ENCODE measurements at places on chromosomes 3 and 15.

GRCh38 chr3:47359323-47359722 is 21.5 kb upstream of the PTPN23 start:
- DNase-seq, result no peak

- no peak for DNase-seq
Measured at GRCh38 chr15:57290187-57290586, 86.1 kb upstream of the CGNL1 start.

- DNase-seq, result no peak
Measured at GRCh38 chr3:31729573-31729972, 196.8 kb downstream of the STT3B start.

DNA sequence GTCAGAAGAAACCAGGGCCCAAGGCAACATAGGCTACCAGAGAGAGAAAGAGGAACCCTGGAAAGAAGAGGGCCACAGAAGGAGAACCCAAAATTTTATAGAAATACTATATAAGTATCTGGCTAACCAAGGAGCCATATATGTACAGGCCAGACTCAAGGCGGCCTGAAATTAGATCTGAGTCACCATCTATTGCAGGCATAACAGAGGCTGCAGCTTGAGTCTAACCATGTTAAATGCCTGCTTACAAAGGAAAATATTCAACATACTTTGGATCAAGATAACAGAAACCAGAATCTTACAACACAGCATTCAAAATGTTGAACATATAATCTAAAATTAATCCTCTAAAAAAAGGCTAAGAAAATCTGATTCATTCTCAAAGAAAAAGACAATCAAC is 23.1 kb downstream of the IGSF11 start:
- no peak for DNase-seq

GRCh38 chr3:12197475-12197874 is 38.8 kb upstream of the TIMP4 start:
- no peak for DNase-seq

DNA sequence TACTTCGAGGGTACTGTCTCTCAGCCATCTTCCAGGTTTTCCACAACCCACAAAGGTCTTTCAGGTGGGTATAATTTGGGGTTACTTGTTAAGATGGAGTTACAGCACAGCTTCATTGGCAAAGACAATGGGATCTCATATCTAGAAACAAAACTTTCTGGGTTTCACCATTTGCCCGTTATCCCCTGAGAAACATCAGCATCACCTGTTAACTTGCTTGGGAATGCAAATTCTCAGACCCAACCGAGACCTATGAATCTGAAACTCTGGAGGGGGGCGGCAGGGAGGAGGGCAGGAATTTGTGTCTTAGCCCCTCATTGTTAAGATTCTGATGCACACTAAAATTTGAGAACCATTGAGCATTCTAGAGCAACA is 176.4 kb downstream of the TNIK start:
- no peak for DNase-seq

- no peak for DNase-seq
Measured at GRCh38 chr15:27170851-27171250, 199.9 kb downstream of the GABRG3 start.

DNA sequence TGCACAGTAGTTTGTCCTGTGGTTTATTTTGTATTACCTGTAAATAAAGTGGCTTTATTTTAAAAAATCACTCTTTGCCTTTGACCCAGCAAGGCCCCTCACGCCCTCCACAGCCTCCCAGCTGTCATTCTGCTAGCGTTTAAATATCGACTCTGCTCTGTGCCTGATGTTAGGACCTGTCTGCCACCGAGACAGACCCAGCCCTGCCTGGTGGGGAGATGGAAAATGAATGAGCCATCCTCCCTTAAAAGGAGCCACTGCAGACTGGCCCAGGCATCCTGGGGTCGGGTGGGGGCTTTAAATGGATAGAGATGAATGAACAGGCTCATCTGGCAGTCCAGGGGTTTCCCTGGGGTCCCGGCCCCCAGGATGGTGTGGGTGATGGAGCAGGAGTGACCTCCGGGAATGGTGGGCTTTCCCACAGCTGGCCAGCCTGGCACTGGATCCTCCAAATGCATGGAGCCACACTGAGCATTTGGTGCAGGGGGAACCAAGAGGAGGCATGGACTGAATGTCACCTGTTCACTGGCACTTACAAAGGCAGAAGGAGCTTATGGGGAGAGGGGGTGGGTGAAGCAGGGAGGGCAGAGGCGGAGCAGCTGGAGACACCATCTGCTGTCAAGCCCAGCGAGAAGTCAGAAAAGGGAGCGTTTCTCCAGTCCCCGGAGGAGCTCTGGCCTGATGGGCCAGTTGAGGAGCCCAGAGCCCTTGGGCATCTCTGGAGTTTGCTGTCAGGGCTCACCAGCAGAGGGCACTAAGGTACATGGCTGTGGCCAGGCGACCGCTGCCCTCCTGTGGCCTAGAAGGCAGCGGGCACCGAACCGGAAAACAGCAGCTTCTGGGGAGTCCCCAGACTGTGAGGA is 11.9 kb downstream of the GRM2 start:
- DNase-seq, result peak; percentile 96

GRCh38 chr3:89280301-89280700 is 172.9 kb downstream of the EPHA3 start:
- no peak for DNase-seq

DNA sequence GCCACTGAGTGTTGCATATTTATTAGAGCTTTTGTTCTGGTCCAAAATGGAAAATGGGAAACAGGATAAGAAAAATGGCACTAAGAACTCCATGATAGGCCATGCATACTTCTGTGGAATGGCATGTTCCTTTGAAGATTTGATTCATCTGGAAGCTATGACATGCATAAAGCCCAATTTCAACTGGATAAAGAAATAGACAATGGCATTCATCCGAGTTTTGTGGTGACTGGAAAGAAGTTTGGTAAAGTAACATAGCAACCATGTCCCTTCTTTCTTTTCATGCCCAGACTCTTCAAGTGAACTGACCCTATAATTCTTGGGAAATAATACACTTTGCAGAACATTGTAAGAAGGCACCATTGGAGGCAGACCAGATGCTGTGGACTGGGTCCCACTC is 368.4 kb upstream of the IL12A start:
- DNase-seq, result no peak

- no peak for DNase-seq
Measured at GRCh38 chr3:167151636-167152035, 228.5 kb downstream of the ZBBX start.

DNA sequence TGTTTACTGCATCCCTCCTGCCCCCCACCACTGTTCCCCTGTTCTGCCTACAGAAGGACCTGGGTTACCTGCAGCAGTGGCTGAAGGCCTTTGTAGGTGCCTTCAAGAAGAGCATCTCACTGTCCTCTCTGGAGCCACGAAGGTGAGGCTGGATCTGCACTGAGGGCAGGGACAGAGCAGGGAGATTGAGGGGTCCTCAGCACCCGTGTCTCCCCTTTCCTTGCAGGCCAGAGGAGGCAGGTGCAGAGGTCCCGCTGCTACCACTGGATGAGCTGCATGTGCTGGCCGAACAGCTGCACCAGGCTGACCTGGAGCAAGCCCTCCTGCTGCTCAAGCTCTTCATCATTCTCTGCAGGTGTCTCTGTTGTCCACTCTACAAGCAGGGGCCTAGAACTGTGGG is 9.2 kb downstream of the NBEAL2 start:
- DNase-seq, result no peak

DNA sequence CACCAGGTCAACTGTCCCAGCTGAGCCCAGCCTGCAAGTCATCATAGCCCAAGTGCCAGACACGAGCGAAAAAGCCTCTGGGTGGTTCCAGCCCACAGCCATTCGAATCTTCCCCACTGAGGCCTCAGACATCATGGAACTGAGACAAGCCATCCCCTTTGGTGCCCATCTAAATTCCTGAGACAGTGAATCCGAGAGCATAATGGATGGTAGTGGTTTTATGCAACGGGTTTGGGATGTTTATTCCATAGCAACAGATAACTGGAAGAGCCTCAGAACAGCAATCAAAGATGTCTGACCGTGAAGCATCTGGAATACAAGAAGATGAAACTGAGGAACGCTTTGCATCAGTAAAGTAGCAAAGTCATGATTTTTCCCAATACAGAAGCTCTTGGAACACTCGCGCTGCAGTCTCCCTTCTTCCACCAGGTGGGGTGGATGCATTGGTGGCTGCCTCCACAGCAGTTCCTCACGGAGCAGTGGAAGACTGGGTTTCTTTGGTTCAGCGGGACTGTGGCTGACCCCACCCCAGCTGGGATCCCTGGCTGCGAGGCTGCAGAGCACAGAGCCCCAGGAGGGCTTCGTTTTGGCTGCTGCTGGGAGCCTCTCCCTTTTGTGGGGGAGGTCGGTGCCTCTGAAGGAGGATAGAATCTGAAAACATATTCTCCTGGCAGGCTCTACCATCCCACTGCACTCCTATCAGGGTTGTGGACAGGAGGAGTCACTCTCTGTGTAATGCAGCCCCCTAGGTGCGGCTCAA is 26.4 kb upstream of the PDE8A start:
- DNase-seq, result peak; percentile 80

- no peak for DNase-seq
Measured at GRCh38 chr3:13702286-13702685, 153.4 kb downstream of the FBLN2 start.

DNA sequence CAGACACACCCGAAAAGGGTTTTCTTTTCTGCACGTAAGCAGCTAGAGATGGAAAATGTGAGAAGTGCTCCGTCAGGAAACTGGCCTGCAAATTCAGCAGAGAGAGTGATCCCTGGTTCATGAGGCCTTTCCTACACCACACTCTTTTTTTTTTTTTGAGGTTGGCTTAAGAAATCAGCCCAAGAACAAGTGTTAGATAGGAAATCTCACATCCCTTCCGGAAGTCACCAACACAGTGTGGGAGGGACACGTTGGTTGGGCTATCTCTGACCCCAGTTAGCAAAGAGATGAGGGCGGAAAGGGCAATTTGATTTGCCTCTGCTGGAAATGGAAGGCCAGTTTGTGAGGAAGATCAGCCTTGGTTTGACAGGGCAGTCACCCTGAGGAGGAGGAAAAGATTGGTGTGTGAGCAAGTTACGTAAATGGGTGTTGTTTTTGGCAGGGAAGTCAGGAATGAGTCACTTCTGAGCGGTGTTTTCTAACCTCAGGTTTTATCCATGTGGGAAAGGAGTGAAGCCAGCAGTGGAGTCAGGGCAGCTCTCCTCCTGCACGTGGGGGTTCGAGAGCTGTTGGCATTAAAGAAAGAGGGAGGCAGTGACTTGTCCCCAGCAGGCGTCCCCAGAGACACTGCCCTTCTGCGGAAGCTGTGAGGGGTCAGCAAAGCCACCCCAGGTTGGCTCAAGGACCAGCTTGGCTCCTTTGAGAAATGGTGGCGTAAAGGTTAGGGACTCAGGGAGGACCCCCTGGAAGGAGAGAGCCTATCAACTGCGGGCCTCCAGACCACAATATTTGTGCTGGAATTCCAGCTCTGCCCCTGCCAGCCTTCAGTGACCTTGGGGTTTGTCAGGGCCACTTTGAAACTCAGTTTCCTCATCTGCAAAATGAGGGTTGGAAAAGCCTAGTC is 237.6 kb upstream of the BHLHE40 start:
- DNase-seq, result no peak

- peak; percentile 92 for DNase-seq
Measured at GRCh38 chr15:44427756-44428724, 611 bp downstream of the CTDSPL2 start.

DNA sequence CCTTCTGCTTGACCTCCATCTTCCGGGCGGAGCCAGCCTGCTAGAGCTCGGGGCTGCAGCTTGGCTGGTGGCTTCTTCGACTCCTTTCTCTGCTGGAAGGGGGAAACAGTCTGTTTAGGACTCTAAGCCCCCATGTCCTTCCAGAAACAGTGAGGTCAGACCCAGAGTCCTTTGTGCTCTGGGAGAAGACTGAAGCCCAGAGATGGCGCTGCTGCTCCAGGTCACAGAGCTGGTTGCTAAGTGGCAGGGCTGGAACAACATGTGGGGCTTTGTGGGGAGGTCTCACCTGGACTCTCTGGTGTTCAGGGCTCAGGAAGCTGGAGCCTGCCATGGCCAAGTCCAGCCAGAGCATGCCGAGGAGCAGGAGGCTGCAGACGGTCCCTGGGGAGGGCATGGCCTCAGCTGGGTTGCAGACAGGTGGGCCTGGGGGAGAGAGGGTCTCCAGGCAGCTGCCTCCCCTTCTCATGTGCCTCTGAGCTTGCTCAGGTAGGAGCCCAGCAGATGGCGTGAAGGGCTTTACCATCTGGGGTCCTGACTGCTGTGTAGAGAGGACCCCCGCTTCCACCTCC is 2.9 kb downstream of the GHRL start:
- DNase-seq, result peak; percentile 59

GRCh38 chr3:44242721-44243120 is 1.0 kb downstream of the TOPAZ1 start:
- DNase-seq, result no peak

DNA sequence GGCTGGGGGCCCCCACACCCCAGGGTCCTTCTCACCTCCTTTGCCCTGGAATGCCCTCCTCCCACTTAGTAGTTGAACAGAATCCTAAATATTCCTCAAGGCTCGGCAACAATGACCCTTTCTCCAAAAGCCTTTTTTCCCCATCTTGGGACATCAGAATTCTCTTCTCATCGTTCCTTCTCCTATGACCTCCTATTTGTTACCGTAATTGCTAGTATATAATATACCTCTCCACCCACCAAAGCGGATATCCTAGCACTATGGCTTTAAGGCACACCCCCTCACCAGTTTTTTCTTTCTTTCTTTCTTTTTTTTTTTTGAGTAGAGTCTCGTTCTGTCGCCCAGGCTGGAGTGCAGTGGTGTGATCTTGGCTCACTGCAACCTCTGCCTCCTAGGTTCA is 16.8 kb downstream of the HDAC11 start:
- no peak for DNase-seq

GRCh38 chr3:20111836-20112235 is 71.6 kb downstream of the KAT2B start:
- DNase-seq, result no peak

GRCh38 chr3:7038394-7038793 is 177.5 kb downstream of the GRM7 start:
- no peak for DNase-seq

- no peak for DNase-seq
Measured at GRCh38 chr3:114034787-114035545, 21.4 kb downstream of the CCDC191 start.

GRCh38 chr3:68751888-68752287 is 180.5 kb downstream of the TAFA4 start:
- no peak for DNase-seq

DNA sequence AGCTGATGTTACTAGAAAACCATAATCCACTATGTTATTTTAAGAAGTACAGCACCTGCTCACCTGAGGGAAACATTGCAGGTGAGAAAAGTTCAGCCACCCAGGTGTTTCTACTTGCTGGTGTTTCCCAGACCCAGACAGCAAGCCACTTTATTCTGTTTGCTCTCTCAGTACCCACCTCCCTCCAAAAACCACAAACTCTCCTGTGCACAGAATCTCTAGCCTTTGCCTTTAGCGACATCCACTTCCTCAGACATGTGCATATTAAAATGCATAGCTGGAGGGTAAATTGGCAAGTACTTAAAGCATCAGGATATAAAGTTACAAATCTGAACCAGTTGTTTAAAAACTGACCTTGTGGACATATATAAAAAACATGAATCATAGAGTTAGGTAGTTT is 36.7 kb downstream of the VGLL3 start:
- no peak for DNase-seq

- DNase-seq, result peak; percentile 88
Measured at GRCh38 chr3:192246847-192247559, 480.3 kb downstream of the FGF12 start.

All from NCI-H82 (cell line).